ENCODE measurements at places on chromosomes 3 and 15. TPM values are rescaled to one million over a fixed set of nuclear protein-coding genes. Genes with fewer than 3 reads are reported as not detected.

Gene TM4SF18
- 36.3 TPM for total RNA-seq

Gene EPHA6
- total RNA-seq = 0.07 TPM

Gene NRG4
- total RNA-seq = 1.3 TPM

Gene CNTN4
- total RNA-seq = not detected

Gene ADGRG7
- total RNA-seq = not detected

Gene LYSMD2
- 23.8 TPM for total RNA-seq

Gene SIDT1
- total RNA-seq = 0.63 TPM

Gene AHSG
- 0.11 TPM for total RNA-seq

Gene CHRM5
- not detected for total RNA-seq

Gene ANKRD34C
- not detected for total RNA-seq

Gene ATP11B
- total RNA-seq = 12.2 TPM

Measured in A549 treated with Mapracorat at 1 μM for 4 hours (cell line).